Activated effector memory CD4-positive, alpha-beta T cell treated with Interleukin-2 at 50 U/mL for 16 hours (primary cell): ENCODE measurements at places on chromosomes 16 and 17.
A peak's percentile ranks its signal among the peaks of the same experiment; 100 is the strongest.

DNA sequence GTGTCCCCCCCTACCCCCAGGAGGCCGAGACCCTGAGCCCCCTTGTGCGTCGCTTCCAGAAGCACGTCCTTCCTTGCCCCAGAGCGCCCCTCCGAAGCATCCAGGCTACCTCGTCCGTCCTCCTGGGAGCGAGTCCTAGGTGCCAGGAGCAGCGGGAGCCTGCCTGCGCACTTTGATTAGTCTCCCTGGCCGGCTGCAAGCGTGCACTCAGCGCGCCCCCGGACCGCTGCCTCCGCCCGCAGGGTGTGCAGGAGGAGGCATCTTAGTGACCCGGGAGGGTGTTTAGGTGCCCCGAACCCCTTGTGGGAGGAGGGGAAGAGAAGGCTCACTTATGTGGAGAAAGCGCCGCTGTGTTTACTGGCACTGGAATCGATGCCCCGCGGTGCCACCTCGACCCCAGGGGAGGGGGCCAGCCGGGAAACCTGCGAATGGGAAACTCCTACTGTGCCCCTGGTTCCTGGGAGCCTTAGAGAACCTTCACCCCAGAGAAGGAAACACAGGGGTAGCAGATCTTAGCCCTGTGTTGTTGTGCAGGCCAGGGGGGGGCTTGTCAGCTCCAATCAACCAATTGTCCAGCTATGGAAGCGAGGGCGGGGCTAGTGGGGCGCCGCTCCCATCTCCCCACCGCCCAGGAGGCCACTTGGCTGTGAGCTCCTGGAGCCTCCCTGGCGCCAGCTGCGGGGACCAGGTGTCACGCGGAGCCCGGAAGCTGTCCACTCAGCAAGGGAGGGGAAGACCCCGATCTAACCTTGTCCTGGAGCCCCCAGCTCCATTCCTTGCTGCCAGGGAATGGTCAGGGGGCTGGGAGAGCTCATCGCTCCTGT lies 922.8 kb upstream of the EEF2KMT start:
- no peak for DNase-seq

- DNase-seq = no peak
These were observed 166.5 kb downstream of the STX8 start for GRCh38 chr17:9408868-9409829.

DNA sequence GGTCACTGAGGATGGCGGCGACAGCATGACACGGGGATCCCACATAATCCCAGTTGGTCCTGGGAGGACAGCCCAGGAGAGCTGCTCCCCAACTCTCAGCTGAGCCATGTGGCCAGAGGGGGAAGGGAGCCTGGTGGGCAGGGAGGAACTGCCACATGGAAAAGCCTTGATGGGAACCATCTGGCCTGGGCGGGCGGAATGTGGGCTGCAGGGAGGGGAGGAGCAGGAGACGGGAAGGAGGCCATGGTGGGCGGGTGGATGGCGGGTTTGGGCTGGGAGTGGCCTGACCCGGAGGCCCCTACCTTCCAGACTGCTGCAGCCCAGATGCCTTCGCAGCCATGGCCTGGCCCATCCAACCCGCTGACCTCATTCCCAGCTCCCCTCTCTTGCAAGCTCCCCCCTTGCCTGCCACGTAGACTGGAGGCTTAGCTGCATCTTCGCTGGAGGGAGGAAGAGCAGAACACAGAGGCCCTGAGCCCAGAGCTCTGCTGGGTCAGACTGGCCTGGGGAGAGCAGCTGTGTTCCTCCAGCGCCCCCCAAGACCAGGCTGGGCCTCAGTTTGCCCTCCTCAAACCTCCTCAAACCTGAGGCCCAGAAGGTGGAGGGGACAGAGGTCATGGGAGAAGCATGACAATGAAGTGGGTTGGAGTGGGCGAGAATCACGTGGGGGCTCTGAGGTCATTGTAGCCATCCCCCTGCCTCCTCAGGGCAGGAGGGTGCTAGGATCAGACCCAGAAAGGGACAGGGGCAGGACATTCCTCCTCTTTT lies 8.2 kb upstream of the COL1A1 start:
- DNase-seq = no peak

- DNase-seq = no peak
These were observed 11.2 kb downstream of the CHD9NB start for GRCh38 chr16:53041320-53042051.

- peak; percentile 57 for DNase-seq
These were observed 13.0 kb downstream of the SARM1 start for GRCh38 chr17:28384281-28385036.

- no peak for DNase-seq
These were observed 12.8 kb upstream of the SLC38A10 start for GRCh38 chr17:81307636-81308560.

GRCh38 chr17:75326226-75326848 lies 37.1 kb upstream of the SLC25A19 start:
- DNase-seq = no peak

DNA sequence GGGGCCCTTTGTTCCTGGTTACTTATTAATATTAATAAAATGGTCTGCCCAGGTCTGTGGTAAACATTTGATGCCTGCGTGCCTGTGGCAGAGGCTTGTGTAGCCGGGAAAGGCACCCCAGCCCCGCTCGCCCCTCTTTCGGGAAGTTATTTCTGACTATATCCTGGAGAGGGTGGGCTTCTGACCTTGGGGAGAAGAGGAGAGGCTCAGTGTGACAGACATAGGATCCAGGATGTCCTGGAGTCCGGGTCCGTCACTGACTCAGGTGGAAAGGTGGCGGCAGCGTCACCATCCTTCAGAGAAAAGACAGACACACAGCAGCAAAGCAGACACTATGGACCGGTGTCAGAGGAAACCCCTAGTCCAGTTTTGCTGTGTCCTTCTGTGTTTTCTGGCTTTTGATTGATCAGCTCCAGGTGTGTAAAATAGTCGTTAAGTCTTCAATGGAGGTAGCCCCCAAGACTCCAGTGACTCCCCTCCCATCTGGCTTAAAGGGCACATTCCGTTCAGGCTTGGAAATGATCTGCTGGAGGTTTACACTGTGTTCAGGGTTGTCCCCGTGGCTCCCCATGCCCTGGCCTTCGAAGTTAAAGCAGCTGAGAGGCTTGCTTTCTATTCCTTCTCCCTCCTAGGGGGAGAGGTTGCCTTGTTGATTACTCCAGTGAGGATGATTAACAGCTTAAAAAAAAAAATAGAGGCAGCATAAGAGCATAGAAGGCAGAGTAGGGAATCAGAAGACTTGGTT lies 81.6 kb downstream of the CCDC182 start:
- no peak for DNase-seq

DNA sequence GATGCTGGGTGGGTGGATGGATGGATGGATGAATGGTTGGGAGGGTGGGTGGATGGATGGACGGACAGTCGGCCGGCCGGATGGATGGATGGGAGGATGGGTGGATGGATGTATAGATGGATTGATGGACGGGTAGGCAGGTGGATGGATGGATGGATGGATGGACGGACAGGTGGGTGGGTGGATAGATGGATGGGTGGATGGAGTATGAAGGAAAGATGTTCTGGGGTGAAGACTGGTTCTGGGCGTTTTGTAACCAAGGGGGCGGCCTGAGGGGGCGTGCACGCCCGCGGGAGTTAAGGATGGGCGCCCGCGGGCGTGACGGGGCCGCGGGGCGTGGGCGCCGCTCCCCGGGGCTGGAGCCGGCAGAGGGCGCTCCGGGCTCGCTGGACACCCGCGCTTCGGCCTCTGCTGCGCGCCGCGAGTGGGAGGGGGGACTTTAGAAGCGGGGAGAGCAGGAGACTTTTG lies at the start of gene NECAB2:
Gene NECAB2, plus strand, starts transcription at position 407 of the 468 bp plus-strand sequence. CDS start 405 bp downstream, outside the sequence.
- DNase-seq = no peak

GRCh38 chr17:80942423-80943345 lies 49.0 kb upstream of the CHMP6 start:
- no peak for DNase-seq

GRCh38 chr17:75228847-75229246 lies 23.4 kb downstream of the NUP85 start:
- no peak for DNase-seq

GRCh38 chr17:39380144-39380543 lies 21.3 kb downstream of the FBXL20 start:
- DNase-seq = no peak

GRCh38 chr16:8430401-8430800 lies 159.9 kb downstream of the TMEM114 start:
- no peak for DNase-seq

GRCh38 chr16:9070254-9070653 lies 21.2 kb upstream of the HAPSTR1 start:
- DNase-seq = no peak

GRCh38 chr16:4375717-4376116 lies 4.1 kb downstream of the VASN start:
- DNase-seq = no peak

- no peak for DNase-seq
These were observed 11.9 kb downstream of the TMEM204 start for GRCh38 chr16:1545044-1546040.

DNA sequence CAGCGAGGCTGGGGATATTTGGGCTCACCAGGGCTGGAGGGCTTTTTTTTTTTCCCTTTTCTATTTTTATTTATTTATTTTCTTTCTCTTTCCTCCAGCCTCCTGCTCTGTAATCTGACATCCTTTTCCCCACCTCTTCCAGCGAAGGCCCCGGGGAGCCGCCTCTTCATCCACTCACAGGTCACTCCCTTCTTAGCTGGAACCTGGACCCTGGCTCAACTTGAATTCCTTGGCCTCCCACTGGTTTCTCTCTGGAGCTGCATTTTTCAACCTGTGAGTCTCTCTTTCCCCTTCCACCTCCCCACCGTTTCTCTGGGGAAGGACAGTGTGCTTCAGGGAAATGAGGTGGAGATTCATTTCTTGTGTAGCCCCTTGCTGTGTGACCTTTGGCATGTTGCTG lies 82.0 kb downstream of the MRM1 start:
- DNase-seq = no peak

- no peak for DNase-seq
These were observed 13.2 kb downstream of the CD7 start for GRCh38 chr17:82303944-82304808.

GRCh38 chr16:71540-72401 lies 660 bp downstream of the RHBDF1 start:
- DNase-seq = no peak

GRCh38 chr17:6575596-6575988 lies 19.2 kb upstream of the PITPNM3 start:
- no peak for DNase-seq

- DNase-seq = no peak
These were observed 2.4 kb downstream of the ZNF267 start for GRCh38 chr16:31875928-31876547.
